ENCODE measurements at places on chromosomes 2 and 18.

DNA sequence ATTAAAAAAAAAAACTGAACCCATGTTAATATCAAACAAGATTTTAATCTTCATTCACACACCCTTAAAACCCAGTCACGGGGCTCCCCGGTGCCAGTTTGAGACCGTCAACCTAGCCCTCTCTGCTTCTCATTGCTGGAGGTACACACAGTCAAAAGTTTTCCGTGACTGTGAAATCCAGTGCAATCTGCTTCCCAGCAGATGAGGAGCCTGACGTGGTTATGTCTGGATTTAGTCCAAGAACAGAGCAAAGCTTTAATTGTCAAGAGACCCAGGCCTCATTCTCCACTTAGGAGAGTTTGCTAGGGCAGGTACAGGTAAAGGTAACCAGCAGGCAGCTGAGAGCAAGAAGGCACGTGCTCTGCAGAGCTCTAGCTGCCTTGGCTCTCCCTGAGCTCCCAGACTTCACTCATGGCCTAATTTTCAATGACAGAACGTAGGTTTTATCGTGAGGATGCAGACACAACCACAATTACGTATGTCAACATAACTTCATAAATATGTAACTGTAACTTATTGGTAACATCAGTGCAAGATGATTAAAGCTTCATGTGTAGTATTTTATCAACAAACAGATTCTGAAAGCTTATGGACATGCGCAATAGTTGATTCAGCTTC, 56.3 kb downstream of the SLC16A14 start:
- no peak for DNase-seq
- H3K4me1 ChIP-seq: peaks cover 6% of the 10 kb centered on the region
- no peak overlapping the region for H3K27ac ChIP-seq
- no peaks in the 10 kb centered on the region for H3K36me3 ChIP-seq
- no peaks in the 10 kb centered on the region for H3K27me3 ChIP-seq

- H3K27me3 ChIP-seq: no peaks in the 10 kb centered on the region
- peaks cover 96% of the 10 kb centered on the region for H3K4me1 ChIP-seq
- no peaks in the 10 kb centered on the region for H3K36me3 ChIP-seq
- no peak for DNase-seq
- no peak overlapping the region for H3K4me3 ChIP-seq
Measured at GRCh38 chr18:374721-375168, 106.9 kb upstream of the THOC1 start.

- H3K36me3 ChIP-seq: no peaks in the 10 kb centered on the region
- no peaks in the 10 kb centered on the region for H3K4me1 ChIP-seq
- H3K4me3 ChIP-seq: no peak overlapping the region
- no peaks in the 10 kb centered on the region for H3K27me3 ChIP-seq
Measured at GRCh38 chr2:8620611-8621382, 61.1 kb upstream of the ID2 start.

GRCh38 chr18:9323750-9324445, 10.7 kb upstream of the TWSG1 start:
- H3K27ac ChIP-seq: no peak overlapping the region
- no peak for DNase-seq
- no peaks in the 10 kb centered on the region for H3K27me3 ChIP-seq
- no peak overlapping the region for H3K4me3 ChIP-seq
- H3K4me1 ChIP-seq: no peaks in the 10 kb centered on the region

GRCh38 chr2:46258937-46259776, 38.0 kb upstream of the EPAS1 start:
- H3K4me1 ChIP-seq: peaks cover 16% of the 10 kb centered on the region
- H3K4me3 ChIP-seq: no peak overlapping the region
- H3K27ac ChIP-seq: no peak overlapping the region

- no peak overlapping the region for H3K27ac ChIP-seq
- no peaks in the 10 kb centered on the region for H3K27me3 ChIP-seq
- no peak overlapping the region for H3K4me3 ChIP-seq
- no peaks in the 10 kb centered on the region for H3K4me1 ChIP-seq
Measured at GRCh38 chr2:53317861-53318260, 449.7 kb upstream of the CHAC2 start.

- no peak for DNase-seq
- no peaks in the 10 kb centered on the region for H3K36me3 ChIP-seq
- no peaks in the 10 kb centered on the region for H3K27me3 ChIP-seq
- no peaks in the 10 kb centered on the region for H3K4me1 ChIP-seq
Measured at GRCh38 chr2:71926876-71927756, 220.5 kb downstream of the CYP26B1 start.

DNA sequence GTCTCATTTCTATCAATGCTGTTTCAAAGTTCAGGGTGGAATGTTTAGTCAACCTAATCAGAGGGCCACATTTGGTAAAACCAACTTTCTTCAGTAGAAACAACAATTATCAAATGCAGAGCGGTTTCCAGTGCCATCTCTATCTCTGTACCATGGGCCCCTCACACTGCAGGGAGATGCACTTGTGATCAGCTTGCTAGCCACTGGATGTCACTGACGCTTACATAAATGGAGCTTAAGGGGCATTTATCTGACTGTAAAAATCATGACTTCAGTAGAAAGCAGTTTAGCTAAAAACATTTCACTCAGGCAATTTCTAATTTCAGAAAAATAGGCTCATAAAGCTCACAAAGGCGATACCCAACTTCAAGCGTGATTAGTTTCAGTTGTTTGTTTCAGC, 678.0 kb downstream of the ZEB2 start:
- H3K27ac ChIP-seq: no peak overlapping the region
- no peak for DNase-seq
- H3K36me3 ChIP-seq: no peaks in the 10 kb centered on the region
- no peak overlapping the region for H3K4me3 ChIP-seq
- H3K27me3 ChIP-seq: no peaks in the 10 kb centered on the region

GRCh38 chr2:198385326-198385725, 580.9 kb downstream of the PLCL1 start:
- no peaks in the 10 kb centered on the region for H3K4me1 ChIP-seq
- DNase-seq: no peak
- H3K36me3 ChIP-seq: no peaks in the 10 kb centered on the region
- no peak overlapping the region for H3K27ac ChIP-seq

DNA sequence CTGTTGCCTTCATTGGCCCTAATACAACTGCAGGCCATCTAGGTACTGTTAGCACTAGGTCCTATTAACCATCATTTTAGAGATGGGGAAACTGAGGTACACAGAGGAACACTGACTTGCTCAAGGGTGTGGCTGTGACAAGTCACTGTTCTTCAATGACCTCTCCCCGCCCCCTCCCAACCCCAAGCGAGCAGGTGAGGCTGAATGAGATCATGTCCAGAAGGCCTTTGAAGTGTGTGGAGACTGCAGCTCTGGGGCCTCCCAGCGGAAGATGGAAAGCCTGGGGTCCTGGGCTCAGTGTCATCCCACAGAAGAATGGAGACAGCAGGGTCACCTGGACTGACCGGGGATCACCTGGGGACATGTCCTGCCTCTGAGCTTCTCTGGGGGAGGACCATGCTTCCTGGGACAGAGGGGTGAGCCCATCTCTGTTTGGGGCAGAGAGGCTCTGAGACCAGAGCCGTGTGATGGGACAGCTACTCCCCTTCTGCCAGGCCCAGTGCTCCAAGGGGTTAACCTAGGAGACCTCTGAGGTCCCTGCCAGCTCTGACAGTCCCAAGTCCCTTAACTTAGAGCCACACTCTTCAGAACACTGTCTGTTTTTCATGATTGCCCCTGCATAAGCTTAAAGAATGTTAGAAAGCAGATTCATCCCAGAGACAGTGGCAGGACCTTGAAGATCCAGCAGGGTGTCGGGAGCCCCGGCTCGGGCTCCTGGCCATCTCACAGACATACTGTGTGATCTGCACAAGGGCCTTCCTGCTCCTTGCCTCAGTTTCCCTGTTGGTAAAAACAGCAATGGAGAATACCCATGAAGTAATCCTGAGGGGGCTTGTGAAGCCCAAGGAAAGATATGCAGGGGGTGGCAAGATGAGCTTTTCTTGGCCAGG, 16.7 kb upstream of the FOSL2 start:
- no peak overlapping the region for H3K4me3 ChIP-seq
- no peaks in the 10 kb centered on the region for H3K36me3 ChIP-seq
- no peak overlapping the region for H3K27ac ChIP-seq
- no peaks in the 10 kb centered on the region for H3K27me3 ChIP-seq

DNA sequence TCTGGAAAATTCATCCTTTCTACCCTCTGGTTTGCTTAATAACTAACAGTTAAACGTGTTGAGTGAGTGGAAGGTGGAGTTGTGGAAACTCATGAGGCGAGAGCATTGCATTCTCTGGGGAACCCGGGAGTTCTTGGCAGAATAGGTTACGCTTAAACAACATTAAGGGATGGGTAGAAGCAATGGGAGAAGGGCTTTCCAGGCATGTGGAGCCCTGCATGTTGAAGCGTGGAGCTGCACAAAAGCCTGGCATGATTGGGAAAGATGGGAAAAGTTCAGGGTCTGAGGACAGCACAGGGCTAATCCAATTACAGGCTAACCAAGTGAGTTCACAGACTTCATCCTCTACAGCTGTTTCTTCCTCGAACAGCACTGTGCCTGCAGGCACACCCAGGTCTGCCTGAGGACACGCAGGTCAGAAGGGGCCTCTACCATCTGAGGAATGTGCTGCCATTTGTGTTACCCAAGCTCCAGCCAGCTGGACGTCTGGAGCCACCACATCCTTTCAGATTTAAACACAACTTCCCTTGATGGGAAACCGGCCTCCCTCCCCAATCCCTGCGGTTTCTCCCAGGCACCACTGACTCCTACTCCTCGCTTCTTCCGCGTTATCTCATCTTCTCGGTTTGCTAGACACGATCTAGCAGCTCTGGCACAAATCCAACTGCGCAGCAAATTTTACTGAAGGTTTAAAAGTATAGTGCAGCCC, 164.2 kb downstream of the ANTXR1 start:
- peak overlapping the region; percentile 87 for H3K27ac ChIP-seq
- no peaks in the 10 kb centered on the region for H3K27me3 ChIP-seq
- no peak overlapping the region for H3K4me3 ChIP-seq
- peaks cover 9% of the 10 kb centered on the region for H3K4me1 ChIP-seq

DNA sequence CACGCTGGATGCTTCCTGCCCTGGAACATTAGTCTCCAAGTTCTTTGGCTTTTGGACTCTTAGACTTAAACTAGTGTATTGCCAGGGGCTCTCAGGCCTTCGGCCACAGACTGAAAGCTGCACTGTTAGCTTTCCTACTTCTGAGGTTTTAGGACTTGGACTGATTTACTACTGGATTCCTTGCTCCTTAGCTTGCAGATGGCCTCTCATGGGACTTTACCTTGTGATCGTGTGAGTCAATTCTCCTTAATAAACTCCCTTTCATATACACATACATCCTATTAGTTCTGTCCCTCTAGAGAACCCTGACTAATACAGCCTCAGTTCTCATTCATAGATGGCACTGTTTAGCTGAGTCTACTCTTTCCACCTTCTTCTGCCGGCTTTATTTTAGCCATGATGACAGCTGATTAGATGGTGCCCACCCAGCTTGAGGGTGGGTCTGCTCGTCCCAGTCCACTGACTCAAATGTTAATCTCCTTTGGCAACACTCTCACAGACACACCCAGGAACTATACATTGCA, 389.1 kb downstream of the NYAP2 start:
- no peak for DNase-seq
- no peak overlapping the region for H3K4me3 ChIP-seq
- H3K27ac ChIP-seq: no peak overlapping the region

All from esophagus muscularis mucosa (tissue), 4 donors.